ENCODE measurements at places on chromosomes 3 and 15. TPM values are rescaled to one million over a fixed set of nuclear protein-coding genes. Genes with fewer than 3 reads are reported as not detected.

GRCh38 chr3:42653560-42654330 is at the start of gene ZBTB47:
TSS of gene ZBTB47 (plus strand) at chr3:42653697. CDS start at chr3:42658356, 4,659 bp downstream.
- DNase-seq, result peak; percentile 92

GRCh38 chr3:190279690-190280089 is 42.6 kb downstream of the CLDN1 start:
- DNase-seq, result no peak

Gene PLA2G4E
- not detected for total RNA-seq

- no peak for DNase-seq
These were observed 62.2 kb upstream of the ALCAM start for GRCh38 chr3:105304487-105304886.

All from spleen (tissue), 13 donors.